ENCODE measurements at places on chromosomes 1 and 21. TPM values are rescaled to one million over a fixed set of nuclear protein-coding genes. Genes with fewer than 3 reads are reported as not detected.

The MRAP gene
- not detected for polyA plus RNA-seq

The RSPH1 gene
- polyA plus RNA-seq = 15.6 TPM

The OR2T11 gene
- not detected for polyA plus RNA-seq

The ERICH3 gene
- polyA plus RNA-seq = 5.6 TPM

The SLC27A3 gene
- 33.3 TPM for polyA plus RNA-seq

The ANKRD35 gene
- 3.7 TPM for polyA plus RNA-seq

The GPR25 gene
- not detected for polyA plus RNA-seq

The OR2L8 gene
- not detected for polyA plus RNA-seq

DNA sequence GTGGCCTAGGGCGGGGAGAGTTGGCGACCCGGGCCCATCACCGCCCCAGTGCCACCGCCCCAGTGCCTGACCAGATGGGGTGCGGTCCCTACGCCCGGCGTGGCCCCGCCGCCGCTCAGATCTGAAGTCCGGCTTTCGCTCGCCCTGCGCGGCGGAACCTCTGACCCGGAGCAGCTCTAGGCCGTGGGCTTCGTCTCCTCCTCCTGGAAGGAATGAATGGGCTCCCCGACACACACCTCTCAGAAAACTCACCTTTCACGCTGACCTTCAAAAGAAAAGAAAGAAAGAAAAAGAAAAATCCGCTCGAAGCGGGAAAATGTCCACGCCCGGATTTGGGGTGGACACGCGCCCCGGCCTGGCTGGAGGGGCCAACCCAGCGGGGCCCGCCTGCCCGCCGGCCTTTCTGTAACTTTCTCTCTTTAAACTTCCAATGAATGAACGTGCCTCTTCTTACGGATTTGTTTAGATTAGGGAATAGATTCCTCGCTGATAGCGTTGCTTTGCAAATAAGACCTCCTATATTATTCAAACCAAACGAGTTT is 5.4 kb upstream of the SIM2 start:
- no peak for DNase-seq

DNA sequence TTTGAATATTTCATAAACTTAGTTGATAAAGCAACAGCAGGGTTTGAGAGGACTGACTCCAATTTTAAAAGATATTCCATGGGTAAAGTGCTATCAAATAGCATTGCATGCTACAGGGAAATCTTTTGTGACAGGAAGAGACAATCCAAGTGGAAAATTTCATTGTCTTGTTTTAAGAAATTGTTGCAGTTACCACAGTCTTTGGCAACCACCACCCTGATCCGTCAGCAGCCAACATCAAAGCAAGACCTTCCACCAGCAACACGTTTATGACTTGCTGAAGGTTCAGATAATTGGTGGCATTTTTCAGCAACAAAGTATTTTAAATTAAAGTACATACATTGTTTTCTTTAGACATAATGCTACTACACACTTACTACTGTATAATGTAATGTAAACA is 47.8 kb downstream of the ADGRL4 start:
- no peak for DNase-seq

DNA sequence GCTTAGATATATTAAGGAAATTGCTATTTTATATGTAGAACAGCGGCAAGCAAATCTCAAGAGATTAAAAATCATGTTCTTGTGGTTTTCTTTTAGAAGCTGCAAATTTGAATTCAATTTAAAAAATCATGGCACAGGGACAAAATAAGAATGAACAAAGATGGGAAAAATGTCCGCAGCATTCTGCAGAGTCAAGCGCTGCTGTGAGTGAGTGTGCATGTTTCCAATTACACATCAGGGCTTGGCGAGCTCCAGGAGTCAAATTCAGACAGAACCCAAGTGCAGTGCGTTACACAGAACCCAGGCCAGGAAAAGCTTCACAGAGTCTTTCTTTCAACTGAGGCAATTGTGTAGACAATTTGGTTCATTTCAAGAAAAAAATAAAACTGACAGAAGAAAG is 33.3 kb upstream of the ERG start:
- DNase-seq = no peak

DNA sequence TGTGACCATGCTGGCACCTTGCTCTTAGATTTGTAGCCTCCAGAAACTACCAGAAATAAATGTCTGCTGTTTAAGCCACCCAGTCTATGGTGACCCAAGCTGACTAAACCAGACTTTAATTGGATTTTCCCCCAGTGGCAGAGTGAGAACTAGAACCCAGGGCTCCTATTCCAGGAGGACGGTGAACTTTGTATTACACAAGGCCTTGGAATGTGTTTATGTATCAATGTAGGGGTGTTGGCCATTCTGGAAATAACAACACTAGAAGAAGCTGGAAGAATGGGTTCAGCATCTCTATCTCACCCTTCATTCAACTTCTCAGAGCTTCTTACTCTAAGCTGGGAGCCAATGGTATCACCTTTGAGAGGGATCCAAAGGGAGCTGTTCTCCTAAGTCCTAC is 37.0 kb downstream of the ARHGEF11 start:
- no peak for DNase-seq

DNA sequence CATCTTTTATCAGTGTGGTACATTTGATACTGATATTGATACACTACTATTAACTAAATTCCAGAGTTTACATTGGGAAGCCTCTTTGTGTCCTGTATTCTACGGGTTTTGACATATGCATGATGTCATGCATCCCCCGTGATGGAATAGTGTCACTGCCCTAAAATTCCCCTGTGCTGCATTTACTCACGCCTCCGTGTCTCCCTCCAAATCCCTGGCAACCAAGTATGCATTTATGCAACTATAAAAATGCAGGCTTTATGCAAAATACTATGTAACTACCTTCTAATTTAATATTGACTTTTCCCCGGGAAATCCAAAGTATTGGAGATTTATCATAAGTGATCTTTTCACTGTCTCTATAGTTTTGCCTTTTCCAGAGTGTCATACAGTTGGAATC is 453.7 kb upstream of the RUNX1 start:
- no peak for DNase-seq

- DNase-seq = no peak
These were observed 89.5 kb downstream of the DDAH1 start for GRCh38 chr1:85375493-85375892.

DNA sequence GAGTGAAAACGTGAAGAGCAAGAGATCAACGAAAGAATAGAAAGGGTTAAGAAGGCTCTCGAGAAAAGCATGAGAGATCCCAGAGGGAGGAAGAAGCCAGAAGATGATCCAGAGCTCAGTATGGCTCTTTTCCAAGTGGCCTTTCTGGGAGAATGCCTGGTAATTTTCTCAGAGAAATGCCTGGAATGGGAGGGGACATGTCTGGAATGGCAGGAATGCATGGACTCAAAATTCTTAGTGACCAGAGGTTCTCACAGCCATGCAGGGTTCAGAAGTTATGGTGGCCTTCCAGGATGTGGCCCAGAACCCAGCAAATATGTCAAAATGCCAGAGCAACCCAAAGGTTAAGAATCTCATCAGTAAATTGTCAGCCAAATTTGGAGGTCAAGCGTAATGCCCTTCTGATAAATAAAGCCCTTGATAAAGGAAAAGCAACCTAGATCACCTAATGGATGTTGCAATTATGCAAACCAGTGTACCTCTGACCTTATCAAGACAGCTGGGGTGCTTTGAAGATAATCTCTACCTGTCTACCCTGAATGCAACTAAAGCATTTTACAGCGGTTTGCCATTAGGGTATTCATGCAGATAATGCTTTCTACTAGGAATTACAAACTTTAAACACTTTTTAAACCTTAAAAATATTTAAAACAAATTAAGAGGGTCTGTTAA is 53.1 kb downstream of the NBPF6 start:
- no peak for DNase-seq

- no peak for DNase-seq
These were observed 59.5 kb downstream of the RIPK4 start for GRCh38 chr21:41707231-41707959.

GRCh38 chr21:15496911-15497310 is 232.9 kb upstream of the USP25 start:
- no peak for DNase-seq

- no peak for DNase-seq
These were observed 24.7 kb upstream of the IGSF5 start for GRCh38 chr21:39720126-39720778.

DNA sequence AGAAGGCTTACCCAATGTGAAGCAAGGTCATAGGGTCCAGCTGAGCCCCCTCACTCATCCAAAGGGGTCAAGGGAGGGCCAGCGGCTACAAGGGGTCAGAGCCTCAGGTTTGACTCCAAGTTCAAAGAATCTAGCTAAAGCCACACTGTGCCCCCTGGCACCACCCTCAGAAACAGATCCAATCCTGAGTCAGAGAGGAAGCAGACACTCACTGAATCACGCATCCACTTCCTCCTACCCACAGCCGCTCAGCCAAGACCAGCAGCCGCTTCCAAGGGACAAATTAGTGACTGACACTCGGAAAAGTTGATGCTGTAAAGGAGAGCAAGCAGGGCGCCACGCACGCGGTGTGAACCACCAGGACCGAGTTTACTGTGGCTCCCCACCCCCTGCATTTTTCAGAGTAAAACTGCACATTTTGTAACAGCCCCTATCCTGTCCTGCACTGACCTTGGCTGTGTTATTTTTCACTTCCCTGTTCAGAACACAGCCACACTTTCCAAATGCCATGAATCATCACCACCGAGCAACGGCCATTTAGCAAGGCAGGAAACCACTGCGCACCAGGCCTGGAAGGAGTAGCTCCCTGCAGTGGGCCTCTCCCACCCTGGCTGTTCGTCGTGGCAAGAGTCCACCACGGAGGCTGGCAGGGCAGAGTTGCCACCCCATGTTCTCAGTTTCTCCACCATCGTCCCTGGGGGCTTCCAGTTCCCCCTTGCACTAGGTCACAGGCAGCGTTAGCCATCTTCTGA is 147.8 kb downstream of the TOMM20 start:
- DNase-seq = no peak

GRCh38 chr1:51558375-51558924 is 39.4 kb upstream of the EPS15 start:
- DNase-seq = no peak

DNA sequence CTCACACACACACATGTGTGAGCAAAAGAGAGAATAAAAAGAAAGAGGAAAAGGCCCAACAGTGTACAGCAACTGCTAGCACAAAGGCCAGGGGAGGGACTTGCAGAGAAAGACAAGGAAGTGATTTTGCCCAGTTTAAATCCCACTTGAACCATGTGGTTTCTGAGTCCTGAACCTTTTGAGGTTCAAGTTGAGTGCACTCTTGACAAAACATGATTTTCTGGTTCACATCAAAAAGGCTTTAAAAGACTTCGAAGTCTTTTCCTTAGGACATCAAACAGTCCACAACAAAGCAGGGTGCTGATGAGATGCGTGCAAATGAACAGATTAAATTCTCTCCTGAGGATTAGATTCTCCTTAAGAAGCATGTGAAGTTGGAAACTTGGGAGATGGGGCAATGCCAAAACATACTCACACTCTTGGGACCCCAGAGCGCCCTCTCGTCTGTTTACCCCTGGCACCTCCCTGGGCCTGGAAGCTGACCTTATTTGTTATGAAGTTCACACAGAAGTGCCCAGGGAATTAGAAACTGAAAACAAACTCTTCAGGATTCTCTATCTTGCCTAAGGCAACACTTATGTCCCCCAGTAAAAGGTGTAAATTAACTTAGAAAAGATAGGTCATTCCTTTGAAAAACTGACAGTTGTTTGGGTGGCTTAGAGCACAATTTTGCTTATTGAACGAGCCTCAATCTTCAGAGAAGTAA is 31.5 kb downstream of the RNF220 start:
- peak; percentile 74 for DNase-seq

- DNase-seq = no peak
These were observed 412 bp downstream of the ABCA4 start for GRCh38 chr1:94120570-94120901.

GRCh38 chr1:150560011-150560438 is 10.8 kb downstream of the ADAMTSL4 start:
- no peak for DNase-seq

DNA sequence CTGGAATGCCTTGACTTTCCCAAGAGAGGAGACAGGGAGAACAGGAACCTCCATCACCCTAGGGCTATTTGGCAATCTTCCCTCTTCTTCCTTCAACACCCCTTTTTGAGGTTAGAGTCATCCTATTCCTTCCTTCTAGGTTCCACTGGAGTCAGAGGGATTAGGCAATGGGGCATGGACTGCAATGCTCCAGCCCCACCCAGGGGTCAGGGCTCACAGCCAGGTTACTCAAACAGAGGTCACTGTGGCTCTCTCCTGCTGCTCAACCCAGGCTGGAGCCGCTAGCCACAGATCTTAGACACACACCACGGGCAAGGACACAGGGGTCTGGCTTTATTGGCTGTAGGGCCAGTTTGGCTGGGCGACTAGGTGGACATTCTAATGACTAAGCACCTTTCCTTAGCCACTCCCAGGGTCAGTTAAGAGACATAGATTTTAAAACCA is 145.5 kb upstream of the NRIP1 start:
- DNase-seq = no peak

- DNase-seq = no peak
These were observed 96.3 kb downstream of the ARHGEF10L start for GRCh38 chr1:17635811-17636210.

DNA sequence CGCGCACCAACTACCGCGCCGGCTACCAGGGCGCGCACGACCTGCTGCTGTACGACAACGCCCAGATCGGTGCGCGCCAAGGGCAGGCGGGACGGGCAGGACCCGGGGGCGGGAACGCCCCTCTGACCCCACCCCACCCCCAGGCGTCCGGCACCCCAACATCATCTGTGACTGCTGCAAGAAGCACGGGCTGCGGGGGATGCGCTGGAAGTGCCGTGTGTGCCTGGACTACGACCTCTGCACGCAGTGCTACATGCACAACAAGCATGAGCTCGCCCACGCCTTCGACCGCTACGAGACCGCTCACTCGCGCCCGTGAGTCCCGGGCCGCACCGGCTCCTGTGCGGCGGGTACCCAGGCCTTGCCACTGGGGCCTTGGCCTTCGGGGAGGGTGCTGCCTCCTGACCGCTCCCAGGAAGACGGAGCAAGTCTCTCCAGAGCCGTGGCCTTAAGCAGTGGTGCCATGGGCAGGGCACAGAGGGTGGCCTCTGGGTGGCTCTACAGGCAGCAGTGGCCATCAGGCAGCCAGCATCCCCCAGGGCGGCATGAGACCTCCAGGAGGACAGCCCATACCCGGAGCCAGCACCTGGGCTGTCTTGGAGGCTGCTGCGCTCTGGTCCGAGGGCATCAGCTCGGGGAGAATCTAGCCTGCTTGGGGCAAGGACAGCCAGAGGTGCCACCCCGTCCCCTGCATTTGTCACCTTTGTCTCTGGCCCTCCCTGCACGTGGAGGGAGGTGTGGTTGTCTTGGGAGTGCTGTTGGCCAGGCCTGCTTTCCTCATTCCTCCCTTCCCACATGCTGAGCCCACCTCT is 8.1 kb upstream of the MMP23B start:
- no peak for DNase-seq
